Naive thymus-derived CD8-positive, alpha-beta T cell (primary cell): ENCODE measurements at places on chromosomes 6 and 20. TPM values are rescaled to one million over a fixed set of nuclear protein-coding genes. Genes with fewer than 3 reads are reported as not detected.

Gene TNF
- total RNA-seq = 2.1 TPM

DNA sequence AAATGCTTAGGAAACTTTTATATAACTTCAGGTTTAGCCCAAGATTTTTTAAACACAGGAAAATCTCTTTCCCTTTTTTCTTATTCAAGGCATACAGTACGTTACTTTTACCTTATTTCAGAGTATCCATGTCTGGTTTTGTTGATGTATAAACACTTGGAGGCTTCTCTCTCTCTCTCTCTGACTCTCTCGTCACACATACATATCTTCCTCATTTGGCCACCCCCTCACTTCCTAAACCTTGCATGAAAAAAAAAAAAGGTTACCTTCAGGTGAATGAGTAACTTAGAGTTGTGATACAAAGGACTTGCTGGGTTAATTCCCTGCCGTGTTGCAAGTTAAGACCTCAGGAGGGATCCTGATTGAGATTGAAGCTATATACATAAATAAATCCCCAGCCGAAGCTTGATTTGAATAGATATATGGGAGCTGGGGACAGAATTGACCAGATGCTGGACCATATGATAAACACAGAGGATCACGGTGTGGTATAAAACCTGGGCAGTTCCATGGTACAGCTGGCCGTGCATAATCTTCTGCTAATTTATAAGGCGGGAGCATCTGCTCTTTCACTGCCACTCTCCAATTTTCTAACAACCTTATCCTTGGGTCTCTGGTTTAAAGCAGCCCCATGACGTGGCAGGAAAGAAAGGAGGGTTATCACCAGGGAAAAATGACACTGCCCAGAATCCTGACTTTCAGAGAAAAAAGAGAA lies 55.1 kb upstream of the IL20RA start:
- no peak for DNase-seq

Gene KCNK15
- total RNA-seq = not detected

GRCh38 chr6:4946521-4946920 lies 57.3 kb downstream of the RPP40 start:
- no peak for DNase-seq

- DNase-seq = no peak
Measured at GRCh38 chr20:57102566-57102965, 163.9 kb downstream of the BMP7 start.

- no peak for DNase-seq
Measured at GRCh38 chr6:4449409-4449808, 314.0 kb upstream of the ECI2 start.

DNA sequence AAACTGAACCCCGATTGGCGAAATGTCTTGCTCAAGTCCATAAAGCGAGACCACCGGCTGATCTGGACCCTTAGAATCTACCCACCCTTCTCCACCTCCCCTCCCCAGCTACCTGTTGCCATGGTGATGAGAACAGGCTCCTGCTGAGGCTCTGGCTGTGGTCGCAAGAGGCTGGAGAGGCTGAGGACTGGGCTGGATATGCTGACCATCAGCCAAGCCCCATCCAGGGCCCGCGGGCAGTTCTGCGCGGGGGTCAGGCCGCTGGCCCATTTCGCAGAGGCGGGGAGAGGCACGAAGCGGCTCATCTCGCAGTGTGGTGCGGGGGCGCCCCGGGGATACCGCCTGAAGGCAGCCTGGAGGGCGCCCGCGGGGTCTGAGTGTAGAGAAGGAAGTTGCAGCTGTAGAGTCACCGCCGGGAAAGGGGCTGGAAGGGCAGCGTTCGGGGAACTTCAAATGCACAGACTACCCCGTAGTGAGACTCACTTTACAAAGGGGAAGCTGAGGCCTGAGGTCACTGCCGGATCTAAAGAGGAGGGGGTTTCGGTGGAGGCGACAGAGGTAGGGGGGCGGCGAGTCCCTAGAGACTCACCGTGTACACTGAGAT lies 671 bp downstream of the TAPBP start:
- peak; percentile 26 for DNase-seq

DNA sequence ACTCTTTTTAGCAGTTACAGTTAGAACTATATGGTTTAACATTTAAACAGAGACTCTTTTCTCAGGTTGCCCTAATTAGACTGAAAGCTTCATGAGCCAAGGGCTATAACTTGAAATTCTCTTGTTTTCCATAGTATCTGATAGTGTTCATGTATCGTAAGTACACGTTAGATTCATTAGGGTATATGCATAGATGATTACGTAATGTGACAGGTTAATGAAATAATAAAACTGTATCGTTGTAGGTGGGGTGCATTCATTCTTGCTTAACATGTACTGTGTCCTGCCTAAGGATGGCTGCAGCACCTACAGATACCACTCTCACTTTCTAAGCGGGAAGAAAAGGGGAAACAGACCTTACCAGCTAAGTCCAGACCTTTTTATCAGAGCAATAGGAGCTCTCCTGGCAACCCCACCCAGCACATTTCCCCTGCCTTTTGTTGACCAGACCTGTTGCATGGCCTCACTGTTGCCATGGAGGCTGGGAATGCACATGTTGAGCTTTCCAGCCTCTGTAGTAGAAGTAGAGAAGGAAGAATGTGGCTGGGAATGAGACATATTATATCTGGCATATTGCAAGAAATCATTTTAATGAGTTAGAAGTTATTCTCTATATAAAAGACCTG lies 83.0 kb downstream of the MAP3K4 start:
- no peak for DNase-seq

DNA sequence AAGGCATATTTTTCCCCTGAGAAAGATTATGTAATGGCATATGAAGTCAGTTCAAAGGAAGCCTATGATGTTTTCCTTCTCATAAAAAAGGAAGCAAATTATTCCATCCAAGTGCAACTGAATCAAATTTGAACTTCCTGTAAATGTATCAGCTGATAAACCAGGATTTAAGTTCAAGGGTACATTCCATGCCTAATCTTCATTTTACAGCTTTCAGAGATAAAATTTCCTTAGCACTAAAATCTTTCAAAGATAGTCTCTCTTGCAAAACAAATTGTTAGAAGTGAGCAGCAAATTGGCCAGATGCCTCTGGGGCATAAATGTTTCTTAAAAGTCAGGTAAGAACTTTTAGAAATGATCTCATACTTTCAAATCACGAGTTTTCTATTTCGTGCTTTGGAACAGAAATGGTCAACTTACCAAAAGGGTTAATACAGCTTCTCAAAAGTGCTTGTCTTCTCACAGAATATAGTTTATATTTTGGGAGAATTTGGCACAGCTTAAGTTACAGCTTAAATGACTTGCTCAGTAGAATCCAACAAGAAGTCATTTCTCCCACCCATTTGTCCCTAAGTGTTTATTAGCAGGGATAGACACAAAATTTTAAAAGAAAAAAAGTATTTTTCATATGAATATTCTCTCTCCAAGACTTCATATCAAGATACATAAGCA lies 2.7 kb upstream of the TCF21 start:
- DNase-seq = no peak

DNA sequence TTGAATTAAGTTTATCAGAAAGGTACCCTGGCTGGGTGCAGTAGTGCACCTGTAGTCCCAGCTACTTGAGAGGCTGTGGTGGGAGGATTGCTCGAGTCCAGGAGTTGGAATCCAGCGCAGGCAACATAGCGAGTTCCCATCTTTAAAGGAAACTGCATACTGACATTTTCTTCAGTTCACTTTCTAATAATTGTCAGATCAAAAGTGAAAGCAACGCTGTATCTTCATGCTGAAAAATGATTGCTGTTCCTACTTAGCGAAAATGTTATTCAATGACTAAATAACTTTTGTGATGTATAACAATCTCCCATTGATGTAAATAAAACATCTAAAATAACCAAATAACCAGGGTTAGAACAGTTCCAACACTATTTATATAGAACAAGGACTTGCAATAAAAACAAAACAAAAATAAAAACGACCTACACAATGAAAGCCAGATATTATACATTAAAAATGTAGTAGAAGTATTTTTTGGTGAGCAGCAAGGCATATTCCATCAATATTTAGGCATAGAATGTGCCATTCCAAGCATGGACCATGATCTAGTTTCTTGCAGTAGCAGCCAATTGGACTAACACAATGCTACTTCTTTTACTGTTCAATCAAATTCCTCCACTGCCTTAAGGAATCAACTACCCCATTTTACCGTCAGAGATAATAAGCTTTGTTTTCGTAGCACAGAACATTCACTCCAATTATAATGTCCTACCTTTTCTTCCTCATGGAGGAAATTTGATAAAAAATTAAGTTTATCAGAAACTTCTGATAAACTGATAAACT lies 1.5 kb downstream of the LATS1 start:
- DNase-seq = no peak

GRCh38 chr20:42484790-42485375 lies 704.8 kb downstream of the PTPRT start:
- no peak for DNase-seq

DNA sequence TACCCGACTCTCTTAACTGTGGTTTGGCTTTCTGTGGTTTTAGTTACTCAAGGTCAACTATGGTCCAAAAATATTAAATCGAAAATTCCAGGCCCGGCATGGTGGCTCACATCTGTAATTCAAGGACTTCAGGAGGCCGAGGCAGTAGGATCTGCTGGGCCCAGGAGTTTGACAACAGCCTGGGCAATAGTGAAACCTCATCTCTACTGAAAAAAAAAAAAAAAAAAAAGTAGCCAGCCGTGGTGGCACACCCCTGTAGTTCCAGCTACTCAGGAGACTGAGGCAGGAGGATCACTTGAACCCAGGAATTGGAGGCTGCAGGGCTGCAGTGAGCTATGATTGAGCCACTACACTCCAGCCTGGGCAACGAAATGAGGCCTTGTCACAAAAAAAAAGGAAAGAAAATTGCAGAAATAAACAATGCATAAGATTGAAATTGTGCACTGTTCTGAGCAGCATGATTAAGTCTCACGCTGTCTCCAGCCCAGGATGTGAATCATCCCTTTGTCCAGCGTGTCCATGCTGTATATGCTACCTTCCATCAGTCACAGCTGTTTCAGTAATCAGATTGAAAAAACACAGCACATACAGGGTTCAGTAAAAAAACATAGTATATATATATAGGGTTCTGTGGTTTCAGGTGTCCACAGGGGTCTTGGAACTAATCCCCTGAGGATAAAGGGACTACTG lies 40.7 kb downstream of the RGS17 start:
- DNase-seq = no peak

GRCh38 chr20:4509825-4510522 lies 211.7 kb upstream of the PRND start:
- DNase-seq = no peak

Gene SRMS
- not detected for total RNA-seq

- no peak for DNase-seq
Measured at GRCh38 chr20:23161244-23161891, 75.2 kb upstream of the CD93 start.

DNA sequence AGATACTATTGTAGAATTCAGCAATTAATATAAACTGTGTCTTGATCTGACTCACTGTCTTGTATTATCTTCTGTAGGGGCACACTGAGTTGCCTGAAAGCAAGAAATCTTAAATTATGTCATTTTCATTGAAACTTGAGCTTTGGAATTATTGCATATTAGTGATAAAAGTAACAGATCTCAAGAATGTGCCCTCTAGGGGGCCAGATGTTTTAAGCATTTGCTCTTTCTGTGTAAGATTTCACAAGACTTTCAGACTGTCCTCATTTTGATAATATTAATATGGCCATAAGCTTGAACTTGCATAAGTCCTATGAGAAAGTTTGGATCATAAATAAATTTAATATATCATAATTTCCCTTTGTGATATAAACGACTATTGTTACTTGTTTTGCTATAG lies 55.5 kb upstream of the MYO6 start:
- no peak for DNase-seq

GRCh38 chr6:163183806-163184205 lies 230.7 kb upstream of the QKI start:
- DNase-seq = no peak

GRCh38 chr20:46030284-46031013 lies 1.4 kb downstream of the SLC12A5 start:
- no peak for DNase-seq

- no peak for DNase-seq
Measured at GRCh38 chr6:11129908-11130565, 18.5 kb upstream of the ERVFRD-1 start.

Gene RAET1L
- not detected for total RNA-seq

DNA sequence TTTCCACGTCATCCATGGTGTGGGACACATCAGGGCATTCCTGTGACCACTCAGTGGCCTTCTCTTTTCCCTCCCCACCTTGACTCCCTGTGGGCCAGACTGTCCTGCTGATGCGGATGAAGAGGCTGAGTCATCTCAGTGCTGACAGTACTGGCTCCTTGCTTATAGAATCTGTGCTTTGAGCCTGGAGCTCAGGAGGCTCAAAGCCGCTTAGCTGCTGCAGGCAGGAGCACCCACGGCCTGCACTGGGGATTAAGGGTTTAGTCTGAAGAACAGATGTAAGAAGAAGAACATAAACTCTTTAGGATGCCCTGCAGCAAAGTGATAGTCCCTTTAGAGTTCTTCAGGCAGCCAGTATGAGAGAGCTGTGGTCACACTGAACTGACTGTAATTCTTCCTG lies 642.0 kb upstream of the CHD6 start:
- DNase-seq = no peak

DNA sequence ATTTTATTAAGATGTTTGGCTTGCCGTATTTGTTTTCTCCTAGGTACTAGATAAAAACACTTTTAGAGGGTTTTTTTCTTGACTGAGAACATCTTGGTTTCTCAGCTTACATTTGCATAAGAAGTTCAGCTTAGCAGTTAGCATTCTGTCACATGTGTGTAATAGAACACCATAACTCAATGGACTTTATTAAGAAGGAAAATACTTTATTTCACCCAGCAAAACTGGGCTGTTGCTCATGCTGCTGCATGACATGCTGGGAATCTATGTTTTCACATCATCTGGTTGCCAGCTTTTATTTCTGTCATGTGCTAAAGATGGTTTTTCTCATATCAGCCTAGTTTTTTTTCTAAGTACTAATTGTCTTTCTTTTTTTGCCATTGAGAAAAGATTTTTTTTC lies 144.6 kb downstream of the UTRN start:
- DNase-seq = no peak

Gene SCRT2
- not detected for total RNA-seq

DNA sequence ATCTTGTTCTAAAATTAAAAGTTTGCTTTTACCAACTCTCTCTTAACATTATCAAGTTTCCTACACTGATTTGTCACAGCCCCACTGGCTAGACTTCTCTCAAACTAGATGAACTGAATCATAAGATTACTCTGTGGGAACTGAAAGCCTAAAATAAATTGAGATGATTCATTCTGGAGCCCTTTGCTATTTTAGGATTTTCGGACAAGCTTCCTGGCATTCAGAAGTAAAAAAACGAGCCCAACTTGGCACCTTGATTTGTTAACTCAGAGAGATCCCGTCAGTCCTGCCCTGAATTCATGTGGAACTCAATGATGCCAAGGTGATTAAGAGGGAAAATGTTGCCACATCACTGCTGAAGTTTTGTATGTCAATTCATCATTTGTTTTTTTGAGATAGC lies 122.0 kb upstream of the NRSN1 start:
- DNase-seq = no peak
